ENCODE measurements at places on chromosomes 16 and 17.

GRCh38 chr16:28188085-28188916, 23.5 kb downstream of the XPO6 start:
- DNase-seq, result no peak

GRCh38 chr17:67554634-67555033, 163.1 kb upstream of the NOL11 start:
- DNase-seq, result no peak

GRCh38 chr17:43399839-43400328, 1.1 kb downstream of the ARL4D start:
- no peak for DNase-seq

DNA sequence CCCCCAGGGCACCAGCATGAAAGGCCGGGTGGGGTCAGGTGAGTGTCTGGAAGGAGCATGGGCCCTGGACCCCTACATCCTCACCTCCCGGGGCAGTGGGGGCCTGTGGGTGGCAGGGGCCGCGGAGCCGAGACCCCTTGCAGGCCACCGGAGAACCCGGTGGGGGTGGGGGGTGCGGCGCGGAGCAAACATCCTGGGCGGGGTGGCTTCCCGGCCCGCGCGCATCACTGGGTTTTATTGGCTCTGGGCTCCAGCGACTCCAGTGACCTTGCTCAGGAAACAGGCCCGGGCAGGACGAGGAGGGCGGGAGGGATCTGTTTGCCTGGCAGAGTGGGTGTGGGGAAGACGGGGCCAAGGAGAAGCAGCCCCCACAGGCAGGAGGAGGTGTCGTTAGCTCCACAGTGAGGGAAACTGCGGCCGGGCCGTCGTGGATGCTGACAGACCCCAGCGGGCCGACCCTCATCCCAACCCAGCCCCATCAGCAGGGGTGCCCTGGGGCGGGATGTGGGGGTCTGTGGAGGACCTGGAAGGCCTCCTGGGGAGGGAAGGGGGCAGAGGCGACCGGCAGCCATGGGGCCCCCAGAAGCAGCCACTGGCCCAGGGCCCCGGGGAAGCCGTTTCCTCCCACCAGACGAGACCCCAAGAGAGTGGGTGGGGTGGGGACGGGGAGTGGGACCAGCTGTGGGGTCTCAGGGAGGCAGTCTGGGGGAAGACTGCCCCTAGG, 10.6 kb downstream of the SSTR5 start:
- no peak for DNase-seq

- DNase-seq, result no peak
These were observed 34.1 kb downstream of the NME2 start for GRCh38 chr17:51200295-51200694.

- no peak for DNase-seq
These were observed 791 bp upstream of the SUPT4H1 start for GRCh38 chr17:58352596-58353388.

DNA sequence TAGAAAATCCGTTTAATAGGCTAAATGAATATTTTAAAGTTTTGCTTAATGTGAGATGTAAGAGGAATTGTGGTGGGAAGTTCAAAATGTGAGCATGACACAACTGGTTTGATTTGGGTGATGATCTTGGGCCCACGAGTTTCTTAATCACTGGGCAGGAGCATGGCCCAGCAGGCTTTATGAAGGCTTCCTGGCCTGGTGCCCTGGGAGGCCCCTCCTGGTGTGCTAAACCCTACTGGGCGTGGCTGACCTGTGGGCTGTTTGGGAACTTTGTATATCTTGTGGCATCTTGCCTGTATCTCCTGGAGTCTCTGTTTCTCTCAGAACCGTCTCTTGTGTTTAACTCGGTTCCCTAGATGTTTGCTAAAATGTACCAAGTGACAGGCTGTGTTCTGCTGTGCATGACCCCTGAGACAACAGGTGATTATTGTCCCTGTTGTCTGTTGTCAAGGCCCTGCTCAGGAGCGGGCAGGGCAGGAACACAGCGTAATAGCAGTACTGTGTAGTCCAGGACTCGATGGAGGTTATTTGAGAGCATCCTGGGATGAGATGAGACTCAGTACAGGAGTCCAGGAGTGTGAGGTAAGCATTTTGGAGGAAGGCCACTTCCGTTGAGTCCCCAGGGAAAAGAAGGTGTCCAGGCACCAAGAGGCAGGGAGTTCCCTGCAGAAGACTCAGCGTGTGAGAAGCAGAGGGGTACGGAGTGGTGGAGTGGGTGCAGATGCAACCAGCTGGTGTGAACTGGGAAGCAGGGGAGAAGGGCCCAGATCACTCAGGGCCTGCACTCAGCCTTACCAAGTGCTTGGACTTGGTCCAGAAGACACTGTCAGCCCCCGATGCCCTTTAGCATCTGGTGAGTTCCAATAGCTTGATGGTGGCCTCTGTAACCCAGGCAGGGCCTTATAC, 48.5 kb downstream of the B9D1 start:
- DNase-seq, result no peak

DNA sequence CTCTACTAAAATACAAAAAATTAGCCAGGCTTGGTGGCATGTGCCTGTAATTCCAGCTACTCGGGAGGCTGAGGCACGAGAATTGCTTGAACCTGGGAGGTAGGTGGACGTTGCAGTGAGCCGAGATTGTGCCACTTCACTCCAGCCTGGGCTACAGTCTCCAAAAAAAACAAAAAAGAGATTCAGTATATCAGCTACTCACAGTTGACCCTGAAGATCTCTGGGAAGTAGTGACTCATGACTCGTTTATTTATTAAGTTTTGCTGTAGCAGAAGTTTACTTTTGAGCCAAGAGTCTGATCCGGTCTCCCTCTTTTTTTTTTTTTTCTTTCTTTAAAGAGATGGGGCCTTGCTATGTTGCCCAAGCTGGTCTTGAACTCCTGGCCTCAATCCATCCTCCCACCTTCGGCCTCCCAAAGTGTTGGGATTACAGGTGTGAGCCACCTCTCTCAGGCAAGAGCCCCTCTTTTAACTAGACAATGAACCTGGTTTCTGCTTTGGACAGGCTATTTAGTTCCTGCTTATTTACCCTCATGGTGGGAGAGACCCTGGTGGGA, 4.4 kb downstream of the MVP start:
- no peak for DNase-seq

- no peak for DNase-seq
These were observed 13.9 kb upstream of the ZCCHC14 start for GRCh38 chr16:87506423-87507350.

GRCh38 chr17:14780097-14780651, 479.3 kb downstream of the HS3ST3B1 start:
- no peak for DNase-seq

- no peak for DNase-seq
These were observed 2.1 kb upstream of the C17orf107 start for GRCh38 chr17:4897198-4897687.

- DNase-seq, result no peak
These were observed 605.8 kb upstream of the GOT2 start for GRCh38 chr16:59339871-59340270.

GRCh38 chr16:53822936-53823529, 119.1 kb downstream of the FTO start:
- no peak for DNase-seq

GRCh38 chr17:37507111-37507510, 17.4 kb downstream of the DUSP14 start:
- DNase-seq, result no peak

GRCh38 chr16:66858740-66859396, 14.7 kb downstream of the CA7 start:
- DNase-seq, result no peak

- no peak for DNase-seq
These were observed 4.2 kb downstream of the CCDC200 start for GRCh38 chr17:43224146-43224705.

DNA sequence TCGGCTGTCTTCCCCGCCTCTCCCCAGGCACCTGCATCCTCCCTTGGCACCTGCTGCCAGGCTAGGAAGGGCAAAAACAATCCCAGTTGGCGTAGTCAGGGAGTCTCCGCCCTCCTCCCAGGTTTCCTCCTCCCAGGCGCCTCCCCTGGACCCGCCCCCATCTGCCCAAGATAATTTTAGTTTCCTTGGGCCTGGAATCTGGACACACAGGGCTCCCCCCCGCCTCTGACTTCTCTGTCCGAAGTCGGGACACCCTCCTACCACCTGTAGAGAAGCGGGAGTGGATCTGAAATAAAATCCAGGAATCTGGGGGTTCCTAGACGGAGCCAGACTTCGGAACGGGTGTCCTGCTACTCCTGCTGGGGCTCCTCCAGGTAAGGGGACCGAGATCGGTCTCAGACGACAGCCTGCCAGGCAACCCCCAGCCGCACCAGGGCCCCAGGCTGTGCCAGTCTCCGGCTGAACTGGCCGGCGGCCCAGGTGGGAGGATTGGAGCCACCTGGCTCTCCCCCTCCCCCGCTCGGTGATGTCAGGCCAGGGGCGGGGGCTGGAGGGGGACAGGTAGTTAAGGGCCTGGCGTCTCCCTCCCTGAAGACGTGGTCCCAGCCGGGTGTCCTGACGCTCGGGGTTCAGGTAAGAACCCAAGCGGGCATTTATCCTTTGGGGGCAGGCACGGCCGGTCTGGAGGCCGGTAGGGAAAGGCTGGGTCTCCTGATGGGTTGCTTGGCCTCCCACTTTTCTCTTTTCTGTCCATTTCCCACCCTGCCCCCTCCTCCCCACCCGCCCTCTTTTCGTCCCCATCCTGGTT, at the start of gene GRB7:
Gene GRB7 (plus strand): TSS at position 179 of the 808 bp plus-strand sequence. CDS start 4,364 bp downstream, outside the sequence.
- no peak for DNase-seq
